ENCODE measurements at places on chromosomes 2 and 18.

DNA sequence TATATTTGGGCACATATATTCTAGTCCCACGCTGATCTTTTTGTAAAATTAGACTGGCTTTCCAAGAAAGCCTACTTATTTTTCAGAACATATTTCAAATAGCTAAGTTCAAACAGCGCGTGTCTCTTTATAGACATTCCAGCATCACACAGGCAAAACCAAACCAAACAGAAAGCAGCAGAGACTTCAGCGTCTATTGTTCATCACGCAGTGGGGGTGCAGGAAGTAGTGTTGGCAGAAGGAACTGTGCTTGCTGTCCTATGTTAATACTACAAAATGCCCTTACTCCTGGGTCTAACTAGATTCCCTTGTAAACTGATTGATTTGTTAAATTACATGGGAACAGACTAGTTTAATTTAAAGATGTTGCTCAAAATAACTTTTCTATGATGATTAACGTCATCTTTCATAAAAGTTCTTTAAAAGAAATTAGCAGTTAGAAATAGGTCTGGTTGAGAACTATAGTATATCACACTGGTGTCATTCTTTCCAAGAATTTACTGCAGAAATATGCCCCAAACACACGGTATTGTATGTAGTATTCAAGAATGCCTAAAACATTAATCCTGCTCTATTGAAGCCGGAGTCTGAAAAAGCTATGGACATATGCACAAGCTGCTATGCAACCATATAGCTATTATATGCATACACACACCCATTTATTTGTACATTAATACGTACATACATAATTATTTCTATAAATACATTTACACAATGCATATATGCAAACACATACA, 436.3 kb downstream of the CBLN2 start:
- no peak for DNase-seq

GRCh38 chr18:39870591-39870990, 2084.4 kb upstream of the PIK3C3 start:
- no peak for DNase-seq

DNA sequence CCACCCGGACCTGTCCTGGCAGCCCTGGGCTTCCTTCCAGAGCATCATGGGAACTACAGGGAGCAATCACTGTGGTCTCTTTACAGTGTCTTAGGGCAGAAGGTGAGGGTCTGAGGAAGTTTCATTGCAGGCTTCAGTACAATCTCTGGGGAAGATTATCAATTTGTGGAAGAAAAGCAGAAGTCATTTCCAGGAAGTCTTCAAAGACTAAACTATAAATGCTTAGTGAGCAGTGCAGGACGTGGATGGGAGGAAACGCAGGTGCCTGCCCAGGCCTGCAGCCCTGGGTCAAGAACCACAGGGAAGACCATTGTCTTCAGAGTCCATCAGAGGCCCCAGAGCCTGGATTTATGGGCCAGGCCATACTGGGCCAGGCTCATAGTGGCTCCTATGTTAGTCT, 54.3 kb downstream of the INO80C start:
- no peak for DNase-seq

GRCh38 chr2:62688771-62689170, 16.7 kb upstream of the EHBP1 start:
- DNase-seq, result no peak

DNA sequence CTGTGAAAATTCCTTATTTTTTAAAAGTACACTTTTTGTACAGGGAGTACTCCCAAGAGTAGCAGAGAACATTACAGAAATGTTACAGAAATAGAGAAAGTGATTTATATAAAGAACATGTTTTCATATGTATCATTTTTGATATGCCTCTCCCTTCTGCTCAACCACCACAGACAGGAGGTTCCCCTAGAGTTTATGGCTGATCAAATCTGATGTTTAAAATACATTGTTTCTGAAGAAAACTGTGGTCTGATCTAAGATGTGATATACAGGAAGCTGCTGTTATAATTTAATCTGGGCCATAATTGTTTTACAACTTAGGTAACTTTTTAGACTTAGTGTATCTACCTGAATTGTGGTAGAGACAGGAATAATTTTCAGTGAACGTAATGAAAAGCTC, 37.0 kb downstream of the STAT4 start:
- no peak for DNase-seq

GRCh38 chr2:32061973-32062861, 1.1 kb upstream of the SPAST start:
- DNase-seq, result no peak

GRCh38 chr2:239225371-239225851, 175.4 kb downstream of the HDAC4 start:
- no peak for DNase-seq

- no peak for DNase-seq
These were observed 251.3 kb upstream of the PXDN start for GRCh38 chr2:1995584-1995983.

DNA sequence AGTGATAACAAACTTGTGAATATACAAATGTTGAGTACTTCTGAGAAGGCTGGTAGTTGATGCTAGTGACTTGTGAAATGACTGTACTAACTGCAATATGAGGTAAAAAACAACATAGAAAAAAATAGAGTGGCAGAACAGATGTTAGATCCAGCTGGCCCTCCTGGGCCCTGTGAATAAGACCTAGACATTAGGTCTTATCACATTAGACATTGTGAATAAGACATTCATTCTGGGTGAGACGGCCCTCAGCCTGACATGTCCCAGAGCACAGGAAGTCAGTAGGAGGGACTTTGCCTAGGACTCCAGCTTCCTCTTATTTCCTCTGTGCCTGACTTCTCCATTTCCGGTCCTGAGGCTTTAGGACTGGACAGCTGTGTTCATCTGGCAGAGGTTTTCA, 22.9 kb downstream of the DOK1 start:
- DNase-seq, result no peak

DNA sequence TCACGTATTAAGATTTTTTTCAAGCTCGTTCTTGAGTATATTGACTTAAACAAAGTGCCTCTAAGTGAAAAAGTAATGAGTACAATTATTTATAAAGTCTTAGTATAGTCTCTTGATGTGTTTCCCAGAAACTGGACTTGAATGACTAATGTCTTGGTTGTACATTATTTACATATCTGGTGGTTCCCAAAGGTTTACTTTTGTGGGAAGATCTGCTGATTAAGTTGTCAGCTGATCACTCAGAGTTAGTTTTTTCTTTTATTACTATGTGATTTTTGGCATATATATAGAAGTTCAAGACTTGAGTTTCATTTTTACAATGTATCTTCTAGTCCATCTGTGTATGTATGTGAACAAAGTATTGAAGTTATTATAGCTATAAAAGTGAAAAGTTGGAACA, 29.5 kb downstream of the RNF144A start:
- peak; percentile 43 for DNase-seq

DNA sequence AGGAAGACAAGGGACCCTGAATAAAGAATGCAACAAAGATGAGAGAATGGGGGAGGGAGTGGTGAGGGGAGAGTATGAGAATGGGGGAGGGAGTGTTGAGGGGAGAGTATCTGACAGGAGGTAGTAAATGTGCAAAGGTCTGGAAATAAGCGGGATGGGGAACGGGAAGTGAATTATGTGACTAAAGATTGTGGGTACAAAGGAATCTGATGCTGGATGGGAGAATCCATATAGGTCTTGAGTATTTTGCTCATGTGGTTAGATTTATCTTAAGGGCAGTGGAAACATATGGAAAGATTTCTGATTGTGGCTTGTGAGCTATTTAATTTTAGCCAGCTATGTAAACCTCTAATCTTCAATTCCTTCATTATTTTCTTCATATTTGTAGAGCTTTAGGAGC, 593.4 kb downstream of the DCC start:
- no peak for DNase-seq

DNA sequence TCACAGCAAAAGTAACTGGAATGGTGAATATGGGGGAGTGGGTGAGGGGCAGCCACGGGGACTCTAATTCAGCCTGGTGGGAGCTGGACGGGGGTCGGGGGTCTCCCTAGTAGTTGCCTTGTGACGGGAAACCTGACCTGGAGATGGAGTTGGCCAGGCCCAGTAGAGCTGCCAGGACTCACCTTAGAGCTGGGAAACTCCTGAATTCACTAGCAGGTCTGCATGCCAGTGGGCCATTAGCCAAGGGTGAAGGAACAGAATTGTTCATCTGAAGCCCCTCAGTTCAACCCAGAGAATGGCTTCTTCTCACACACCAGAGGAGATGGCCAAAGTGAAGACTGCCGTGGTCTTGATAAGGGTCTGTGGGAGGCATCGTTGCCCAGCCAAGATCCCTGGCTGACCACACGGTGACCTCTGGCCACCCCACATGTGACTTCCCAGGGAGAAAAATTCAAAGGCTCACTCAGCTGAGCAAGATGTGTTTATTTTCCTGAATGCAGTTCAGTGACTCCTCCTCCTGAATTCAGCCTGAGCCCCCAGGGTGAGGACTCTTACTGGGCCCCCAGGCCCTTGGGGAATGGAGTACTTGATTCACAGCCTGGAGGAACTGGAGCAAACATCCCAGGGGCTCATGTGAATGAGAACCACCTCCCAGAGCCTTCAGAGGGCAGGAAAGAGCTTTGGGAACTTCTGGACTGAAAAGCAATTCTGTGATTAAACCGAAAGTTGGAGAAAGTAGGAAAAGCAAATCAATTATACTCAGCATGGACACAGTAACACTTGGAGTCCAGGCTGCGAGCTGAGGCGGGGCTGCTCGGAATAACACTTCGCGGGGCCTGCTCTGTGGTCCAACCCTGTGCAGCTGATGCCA, 25.2 kb downstream of the MOCOS start:
- DNase-seq, result no peak

DNA sequence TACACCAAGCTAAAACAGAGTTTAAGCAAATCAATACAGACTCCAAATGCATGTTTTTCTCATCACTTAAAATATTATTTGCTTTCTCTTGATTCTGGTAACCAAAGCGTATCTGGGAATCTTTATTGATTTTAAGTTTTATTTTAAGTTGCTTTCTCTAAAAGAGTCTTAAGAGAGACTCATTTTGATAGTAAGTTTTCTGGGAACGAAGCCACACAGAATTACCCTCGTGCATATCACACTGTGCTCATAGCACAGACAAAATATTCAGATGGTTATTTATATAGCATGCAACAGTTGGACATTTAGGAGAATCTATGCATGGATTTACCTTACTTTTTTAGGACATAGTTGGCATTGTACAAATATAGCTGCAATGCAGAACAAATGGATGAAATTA, 597.5 kb upstream of the NRXN1 start:
- DNase-seq, result no peak

DNA sequence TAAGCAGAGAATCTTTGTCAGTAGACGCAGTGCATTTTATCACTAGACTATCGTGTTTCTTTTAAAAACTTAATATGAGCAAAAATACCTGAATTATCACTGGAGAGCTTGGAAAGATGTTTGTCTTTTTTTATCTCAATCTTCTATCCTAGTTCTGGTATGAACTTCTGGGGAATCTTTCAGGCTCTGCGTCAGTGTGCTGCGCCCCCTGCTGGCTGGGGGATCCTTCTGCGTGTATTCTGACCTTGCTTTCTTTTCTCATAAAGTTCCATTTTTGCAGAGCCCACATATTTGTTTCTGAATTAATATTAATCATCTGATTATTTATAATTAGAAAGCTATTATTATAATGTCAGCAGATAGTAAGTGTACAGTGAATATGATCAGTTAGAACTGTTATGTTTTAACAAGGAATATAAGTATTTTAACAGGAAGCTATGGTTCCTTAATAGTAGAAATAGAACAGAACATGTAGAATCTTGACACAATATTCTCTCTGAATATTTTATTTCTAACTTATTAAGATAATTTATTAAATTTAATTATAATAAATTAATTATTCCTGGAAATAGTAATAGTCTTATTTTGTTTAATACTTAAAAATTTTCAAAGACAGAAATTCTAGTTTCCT, 945.0 kb upstream of the CRIM1 start:
- DNase-seq, result no peak
